ENCODE measurements at places on chromosomes 3 and 15. TPM values are rescaled to one million over a fixed set of nuclear protein-coding genes. Genes with fewer than 3 reads are reported as not detected.

LRRC31 gene
- total RNA-seq = not detected

HTR3E gene
- not detected for total RNA-seq

FGF7 gene
- total RNA-seq = not detected

STAG1 gene
- total RNA-seq = 36.2 TPM

TCAIM gene
- total RNA-seq = 19.3 TPM

CP gene
- total RNA-seq = not detected

GRCh38 chr3:114718071-114718897, 424.5 kb downstream of the TIGIT start:
- H3K4me3 ChIP-seq = no peak overlapping the region
- no peaks in the 10 kb centered on the region for H3K27me3 ChIP-seq
- no peak for DNase-seq
- peaks cover 21% of the 10 kb centered on the region for H3K4me1 ChIP-seq
- no peak overlapping the region for H3K27ac ChIP-seq
- H3K36me3 ChIP-seq = no peaks in the 10 kb centered on the region

DNA sequence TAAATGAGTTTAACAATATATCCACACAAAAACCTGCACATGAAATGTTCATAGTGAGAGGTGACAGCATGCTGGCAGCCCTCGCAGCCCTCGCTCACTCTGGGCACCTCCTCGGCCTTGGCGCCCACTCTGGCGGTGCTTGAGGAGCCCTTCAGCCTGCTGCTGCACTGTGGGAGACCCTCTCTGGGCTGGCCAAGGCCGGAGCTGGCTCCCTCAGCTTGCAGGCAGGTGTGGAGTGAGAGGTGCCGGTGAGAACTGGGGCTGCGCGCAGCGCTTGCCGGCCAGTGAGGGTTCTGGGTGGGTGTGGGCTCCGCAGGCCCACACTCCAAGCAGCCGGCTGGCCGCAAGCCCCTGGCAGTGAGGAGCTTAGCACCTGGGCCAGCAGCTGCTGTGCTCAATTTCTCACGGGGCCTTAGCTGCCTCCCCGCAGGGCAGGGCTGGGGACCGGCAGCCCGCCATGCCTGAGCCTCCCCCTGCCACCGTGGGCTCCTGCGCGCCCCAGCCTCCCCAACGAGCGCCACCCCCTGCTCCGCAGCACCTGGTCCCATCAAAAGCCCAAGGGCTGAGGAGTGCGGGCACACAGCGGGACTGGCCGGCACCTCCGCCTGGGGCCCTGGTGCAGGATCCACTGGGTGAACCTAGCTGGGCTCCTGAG, 3.4 kb downstream of the CCDC13 start:
- peaks cover 17% of the 10 kb centered on the region for H3K4me1 ChIP-seq
- H3K27me3 ChIP-seq = peaks cover 7% of the 10 kb centered on the region
- H3K27ac ChIP-seq = no peak overlapping the region
- DNase-seq = no peak

GRCh38 chr3:155906900-155907299, 36.5 kb downstream of the GMPS start:
- DNase-seq = no peak
- peaks cover 17% of the 10 kb centered on the region for H3K4me1 ChIP-seq
- H3K4me3 ChIP-seq = no peak overlapping the region

DNA sequence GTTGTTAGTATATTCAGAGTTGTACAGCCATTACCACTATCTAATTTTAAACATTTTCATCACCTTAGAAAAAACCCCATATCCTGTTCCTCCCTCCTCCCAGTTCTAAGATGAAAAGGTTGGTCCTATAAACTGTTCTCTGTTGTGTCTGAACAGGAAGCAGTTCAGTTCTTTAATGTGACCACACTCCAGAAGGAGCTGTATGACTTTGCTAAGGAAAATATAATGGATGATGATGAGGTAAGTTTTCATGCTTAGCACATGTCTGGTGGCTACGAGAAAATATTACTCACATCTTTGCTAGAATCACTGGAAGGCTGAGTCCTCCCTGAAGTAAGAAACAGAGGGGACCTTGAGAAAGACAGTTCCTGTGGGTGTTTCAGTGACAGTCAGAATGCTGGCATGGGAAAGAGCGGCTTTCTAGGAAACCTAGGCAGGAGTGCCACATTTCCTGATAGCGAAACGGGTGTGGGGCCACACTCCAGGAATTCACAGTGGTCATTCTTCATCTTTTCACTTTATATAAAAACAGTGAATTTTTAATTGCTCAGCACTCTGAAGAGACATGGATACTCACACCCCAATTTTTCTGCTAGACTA, 20.3 kb downstream of the CRTAP start:
- H3K4me3 ChIP-seq = no peak overlapping the region
- H3K36me3 ChIP-seq = peaks cover 14% of the 10 kb centered on the region
- H3K4me1 ChIP-seq = peaks cover 4% of the 10 kb centered on the region
- no peak overlapping the region for H3K27ac ChIP-seq
- DNase-seq = no peak

DNA sequence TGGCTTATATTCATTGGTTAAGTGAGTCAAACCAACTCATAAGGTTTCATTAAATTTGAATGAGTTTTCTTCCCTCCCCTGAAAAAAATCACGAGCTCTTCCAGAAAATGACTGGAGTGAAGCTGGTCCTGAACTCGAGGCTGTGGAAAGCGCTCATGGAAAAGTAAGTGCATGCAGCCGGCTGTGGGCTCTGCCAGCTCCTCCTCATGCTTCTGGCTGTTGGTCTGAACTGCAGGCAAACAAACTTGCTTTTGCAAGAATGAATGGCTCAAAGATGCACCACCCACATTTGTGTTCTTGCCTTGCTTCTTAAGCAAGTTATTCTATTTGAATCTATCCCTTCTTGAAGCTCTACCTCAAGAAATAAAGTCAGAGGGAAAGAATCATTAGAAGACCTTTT, 6.2 kb downstream of the ETV5 start:
- peaks cover 7% of the 10 kb centered on the region for H3K4me1 ChIP-seq
- no peak overlapping the region for H3K27ac ChIP-seq
- H3K27me3 ChIP-seq = peaks cover 76% of the 10 kb centered on the region
- no peak overlapping the region for H3K4me3 ChIP-seq

- H3K27me3 ChIP-seq = peaks cover 12% of the 10 kb centered on the region
- no peak overlapping the region for H3K4me3 ChIP-seq
- peaks cover 23% of the 10 kb centered on the region for H3K4me1 ChIP-seq
- no peak overlapping the region for H3K27ac ChIP-seq
- no peaks in the 10 kb centered on the region for H3K36me3 ChIP-seq
These were observed 32.0 kb downstream of the MUC20 start for GRCh38 chr3:195752546-195753331.

GRCh38 chr3:157240408-157240807, 80.5 kb upstream of the CCNL1 start:
- H3K27ac ChIP-seq = no peak overlapping the region
- H3K27me3 ChIP-seq = no peaks in the 10 kb centered on the region
- peaks cover 3% of the 10 kb centered on the region for H3K4me1 ChIP-seq
- no peak overlapping the region for H3K4me3 ChIP-seq

GRCh38 chr15:83077491-83078230, 10.6 kb upstream of the BTBD1 start:
- no peak overlapping the region for H3K4me3 ChIP-seq
- DNase-seq = no peak
- peaks cover 6% of the 10 kb centered on the region for H3K36me3 ChIP-seq
- H3K4me1 ChIP-seq = peaks cover 11% of the 10 kb centered on the region
- peaks cover 46% of the 10 kb centered on the region for H3K27me3 ChIP-seq

- DNase-seq = no peak
- no peaks in the 10 kb centered on the region for H3K27me3 ChIP-seq
- peak overlapping the region; percentile 96 for H3K27ac ChIP-seq
- peaks cover 58% of the 10 kb centered on the region for H3K4me1 ChIP-seq
These were observed 1.7 kb downstream of the TIPARP start for GRCh38 chr3:156675830-156676767.

DNA sequence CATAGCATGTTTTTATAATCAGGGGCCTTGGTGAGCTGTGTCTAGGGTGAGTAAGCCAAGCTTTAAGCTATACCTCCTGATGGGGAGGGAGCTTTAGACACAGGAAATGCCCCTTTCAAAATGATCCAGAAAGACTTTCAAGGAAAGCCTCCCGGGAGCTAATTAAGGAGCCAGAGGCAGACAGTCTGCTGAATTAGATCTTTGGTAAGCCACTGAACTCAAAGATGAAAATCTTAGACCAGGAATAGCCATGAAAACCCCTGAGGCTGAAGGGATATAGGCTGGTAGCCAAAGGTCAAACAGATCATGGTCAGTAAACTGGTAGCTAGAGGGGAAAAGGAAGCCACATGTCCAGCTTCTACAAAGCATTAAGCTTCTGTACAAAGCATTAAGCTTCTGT, 42.7 kb upstream of the GAP43 start:
- H3K27ac ChIP-seq = no peak overlapping the region
- DNase-seq = no peak
- no peaks in the 10 kb centered on the region for H3K36me3 ChIP-seq
- H3K27me3 ChIP-seq = peaks cover under 1% of the 10 kb centered on the region

Measured in activated CD4-positive, alpha-beta memory T cell treated with anti-CD3 and anti-CD28 coated beads, Interleukin-2, amount 10 ng/mL, durations not matched to agents 7 days and 5 days (primary cell).